ENCODE measurements at places on chromosomes 12 and 14.

DNA sequence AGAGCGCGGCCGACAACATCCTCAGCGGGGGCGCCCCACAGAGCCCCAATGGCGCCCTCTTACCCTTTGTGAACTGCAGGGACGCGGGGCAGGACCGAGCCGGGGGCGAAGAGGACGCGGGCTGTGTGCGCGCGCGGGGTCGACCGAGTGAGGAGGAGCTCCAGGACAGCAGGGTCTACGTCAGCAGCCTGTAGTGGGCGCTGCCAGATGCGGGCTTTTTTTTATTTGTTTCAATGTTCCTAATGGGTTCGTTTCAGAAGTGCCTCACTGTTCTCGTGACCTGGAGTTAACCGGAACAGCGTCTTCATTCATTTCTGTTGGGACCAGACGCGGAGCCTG lies 103.8 kb upstream of the FKBP4 start:
- DNase-seq, result no peak

DNA sequence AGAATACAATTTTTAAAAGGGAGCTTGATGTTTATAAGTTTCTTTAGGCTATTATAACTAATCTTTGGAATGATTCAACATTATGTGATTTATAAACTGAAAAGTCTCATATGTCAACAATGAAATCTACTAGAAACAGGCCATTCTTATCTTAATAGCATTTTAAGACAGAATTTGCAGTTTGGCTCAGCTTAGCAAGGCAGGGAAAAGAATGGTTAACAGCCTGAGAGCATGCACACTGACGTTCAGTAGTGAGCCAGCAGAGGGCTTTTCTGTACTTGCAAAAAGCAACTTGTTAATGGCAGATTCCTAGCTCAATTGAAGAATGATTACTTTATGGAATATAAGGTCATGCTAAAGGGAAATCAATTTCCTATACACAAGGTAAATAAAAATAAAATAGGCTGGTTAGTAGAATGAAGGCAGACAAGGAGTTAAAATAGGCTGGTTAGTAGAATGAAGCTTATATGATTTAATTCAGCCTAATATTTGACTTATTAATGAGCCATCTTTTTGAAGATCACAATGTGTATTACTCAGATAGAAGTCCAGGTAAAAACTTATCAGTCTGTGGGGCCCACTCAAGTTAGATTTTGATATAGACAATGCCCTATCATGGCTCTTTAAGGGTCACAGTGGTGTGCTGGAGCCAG lies 95.9 kb downstream of the OTOGL start:
- DNase-seq, result no peak

- DNase-seq, result no peak
These were observed 30.1 kb downstream of the VRK1 start for GRCh38 chr14:96827290-96827689.

DNA sequence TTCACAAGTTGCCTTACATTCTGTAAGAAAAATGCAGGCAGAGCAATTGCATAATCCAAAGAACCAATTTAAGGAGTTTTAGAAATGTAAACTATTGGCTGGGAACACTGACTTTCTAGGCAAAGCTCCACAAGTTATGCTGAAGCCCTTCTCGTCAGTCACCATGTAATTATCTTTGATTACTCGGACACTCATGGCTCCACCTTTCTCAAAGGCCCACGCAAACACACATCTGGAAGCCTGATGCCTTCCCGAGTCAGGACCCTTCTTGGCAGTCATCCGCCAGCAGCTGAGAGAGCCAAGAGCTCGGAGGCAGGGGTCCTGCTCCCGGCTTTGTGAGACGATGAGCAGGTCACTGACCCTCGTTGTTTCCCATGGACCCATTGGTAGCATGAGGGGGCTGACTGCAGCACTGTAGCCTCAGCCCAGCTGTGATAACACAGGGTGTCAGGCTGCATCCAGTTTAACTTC lies 202.2 kb downstream of the TMEM132D start:
- DNase-seq, result no peak

GRCh38 chr12:88546226-88546625 lies 34.0 kb downstream of the KITLG start:
- no peak for DNase-seq

- no peak for DNase-seq
These were observed 41.2 kb upstream of the TSPAN11 start for GRCh38 chr12:30885321-30885720.

DNA sequence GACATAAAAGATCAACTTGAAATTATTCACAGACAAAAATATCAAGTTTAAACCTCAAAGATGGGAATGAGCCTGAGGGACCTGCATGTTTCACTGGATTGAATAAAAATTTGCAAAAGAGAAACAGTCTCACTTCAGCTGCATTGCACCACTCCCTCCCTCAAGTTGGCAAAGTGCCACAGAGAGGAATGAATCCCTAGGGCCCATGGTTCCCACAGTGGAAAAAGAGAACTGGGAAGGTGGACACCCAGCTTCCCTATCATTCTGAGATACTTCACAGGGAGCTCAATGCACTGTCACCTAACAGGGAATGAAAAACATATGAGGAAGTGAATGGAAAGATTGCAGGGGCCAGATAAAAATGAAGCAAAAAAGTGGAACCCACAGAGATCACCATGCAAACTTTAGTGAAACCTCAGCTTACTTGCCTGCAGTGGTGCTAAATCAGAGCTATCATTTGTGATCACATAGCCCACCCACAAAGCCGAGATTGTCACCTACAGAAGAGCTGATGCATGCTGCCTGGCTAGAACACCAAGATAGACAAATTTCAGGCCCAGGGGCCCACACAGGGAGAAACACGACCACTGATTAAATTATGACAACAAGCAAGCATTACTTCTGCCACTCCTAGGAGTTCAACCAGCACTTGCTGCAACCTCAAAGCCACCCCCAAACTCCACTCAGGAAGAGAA lies 911.3 kb downstream of the LRFN5 start:
- no peak for DNase-seq

GRCh38 chr14:48771717-48772116 lies 814.5 kb downstream of the RPS29 start:
- no peak for DNase-seq

- peak; percentile 59 for DNase-seq
These were observed 45.9 kb upstream of the IFNG-AS1 start for GRCh38 chr12:67943141-67943892.

- no peak for DNase-seq
These were observed 24.8 kb downstream of the GOLGA3 start for GRCh38 chr12:132803888-132804287.

DNA sequence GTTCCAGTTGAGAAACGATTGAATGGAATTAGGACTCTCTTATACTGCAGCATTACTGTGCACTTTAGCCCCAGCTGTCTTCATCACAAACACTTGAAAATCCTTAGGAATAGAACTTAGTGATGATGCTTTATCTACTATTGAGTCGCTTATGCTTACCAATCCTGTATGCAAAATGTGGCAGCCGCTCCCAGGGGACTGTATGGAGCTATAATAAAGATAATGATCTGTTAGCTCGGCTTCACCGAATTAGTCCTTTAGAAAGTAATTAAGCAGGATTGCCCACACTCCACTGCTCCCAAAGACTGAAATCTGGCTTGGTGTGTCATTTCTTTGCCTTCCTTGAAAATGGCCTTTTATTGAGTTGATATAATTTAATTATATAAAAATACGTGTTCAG lies 10.6 kb downstream of the EML1 start:
- no peak for DNase-seq

- DNase-seq, result no peak
These were observed 2.1 kb upstream of the LGALS3 start for GRCh38 chr14:55126932-55127459.

DNA sequence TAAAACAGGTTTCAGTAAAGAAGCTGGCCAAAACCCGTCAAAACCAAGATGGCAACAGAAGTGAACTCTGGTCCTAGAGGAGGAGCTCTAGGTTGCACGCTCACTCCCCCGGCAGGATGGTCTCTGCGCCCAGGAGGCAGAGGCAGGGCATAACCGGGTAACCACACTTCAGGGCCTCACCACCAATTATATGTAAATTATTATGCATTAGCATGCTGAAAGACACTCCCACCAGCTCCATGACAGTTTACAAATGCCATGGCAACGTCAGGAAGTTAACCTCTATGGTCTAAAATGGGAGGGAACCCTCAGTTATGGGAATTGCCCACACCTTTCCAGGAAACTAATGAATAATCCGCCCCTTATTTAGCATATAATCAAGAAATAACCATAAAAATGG lies 20.1 kb upstream of the SLC6A12 start:
- DNase-seq, result no peak

DNA sequence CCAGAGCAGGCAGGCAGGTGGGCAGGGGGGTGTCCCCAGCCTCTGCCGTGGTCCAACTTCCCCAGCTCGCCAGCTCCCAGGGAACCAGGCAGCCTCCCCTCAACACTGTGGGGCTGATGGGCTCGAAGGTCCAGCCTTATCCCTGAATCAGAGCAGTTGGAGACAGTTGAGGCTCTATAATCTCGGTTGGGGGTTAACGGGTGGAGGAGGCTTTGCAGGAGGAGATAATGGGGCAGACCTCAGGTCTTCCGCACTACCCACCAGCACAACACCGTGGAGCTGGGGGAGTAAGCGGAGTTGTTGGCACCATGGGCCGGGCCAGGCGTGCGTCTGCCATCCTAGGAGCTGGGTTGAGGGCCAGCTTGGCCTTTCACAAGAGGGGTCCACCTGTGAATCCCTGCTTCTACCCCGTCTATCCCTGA lies 13.9 kb upstream of the HDAC7 start:
- DNase-seq, result no peak

GRCh38 chr12:8834230-8834629 lies 11.8 kb downstream of the A2ML1 start:
- no peak for DNase-seq

GRCh38 chr12:42094277-42094676 lies 50.4 kb downstream of the GXYLT1 start:
- DNase-seq, result no peak

DNA sequence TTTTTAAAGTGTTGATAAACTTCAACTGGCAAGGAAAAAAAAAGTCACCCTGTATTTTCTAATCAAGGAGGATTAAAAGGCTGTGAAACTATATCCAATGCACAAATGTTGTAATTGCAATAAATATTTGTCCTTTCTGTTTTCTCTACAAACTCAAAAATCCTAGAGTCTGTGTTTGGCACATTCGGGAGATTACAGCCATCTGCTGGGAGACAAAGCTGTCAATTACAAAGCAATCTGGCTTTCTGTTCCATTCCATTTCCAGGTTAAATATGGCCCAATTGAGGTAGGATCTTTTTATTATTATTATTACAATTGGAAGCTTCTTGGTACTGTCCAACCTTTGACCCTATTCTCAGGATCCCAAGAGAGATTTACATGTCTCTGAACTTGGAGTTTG lies 295.9 kb downstream of the DIO2 start:
- DNase-seq, result no peak
